ENCODE measurements at places on chromosomes 3 and 15.
A peak's percentile ranks its signal among the peaks of the same experiment; 100 is the strongest.

GRCh38 chr15:90425726-90426346, 37.8 kb downstream of the IQGAP1 start:
- DNase-seq = no peak

DNA sequence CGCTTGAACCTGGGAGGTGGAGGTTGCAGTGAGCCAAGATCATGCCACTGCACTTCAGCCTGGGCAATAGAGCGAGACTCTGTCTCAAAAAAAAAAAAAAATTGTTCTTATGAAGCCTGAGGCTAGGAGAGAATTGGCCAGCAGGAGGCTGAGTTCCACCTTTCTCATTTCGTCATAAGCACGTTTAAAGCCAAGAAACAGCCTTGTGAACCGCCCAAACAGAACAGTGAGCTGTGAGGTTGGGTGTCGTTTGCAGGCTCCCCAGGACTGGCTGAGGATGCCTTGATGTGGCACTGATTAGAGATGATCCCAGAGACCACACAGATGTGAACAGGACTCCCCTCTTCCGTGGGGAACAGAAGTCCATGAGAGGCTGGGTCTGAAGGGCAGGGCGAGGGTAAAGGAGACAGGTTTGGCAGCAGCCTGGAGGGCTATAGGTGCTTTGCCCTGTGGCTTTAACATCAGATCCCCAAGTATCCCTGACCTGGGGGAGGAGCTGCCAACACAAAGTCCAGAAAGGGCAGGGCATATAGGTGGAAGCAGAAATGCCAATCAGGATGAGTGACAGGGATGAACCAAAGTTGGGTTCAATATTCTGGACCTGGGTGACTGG, 52.9 kb downstream of the CLEC3B start:
- no peak for DNase-seq

- no peak for DNase-seq
Measured at GRCh38 chr3:171200052-171200749, 173.7 kb upstream of the SLC2A2 start.

DNA sequence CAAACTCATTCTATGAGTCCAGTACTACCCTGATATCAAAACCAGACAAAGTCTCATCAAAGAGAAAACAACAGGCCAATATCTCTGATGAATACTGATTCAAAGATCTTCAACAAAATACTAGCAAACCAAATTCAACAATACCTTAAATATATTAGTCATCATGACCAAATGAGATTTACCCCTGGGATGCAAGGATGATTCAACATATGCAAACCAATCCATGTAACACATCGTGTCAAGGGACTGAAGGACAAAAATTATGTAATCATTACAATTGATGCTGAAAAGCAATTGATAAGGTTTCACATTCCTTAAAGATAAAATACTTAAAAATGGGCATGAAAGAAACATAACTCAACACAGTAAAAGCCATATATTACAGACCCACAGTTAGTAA, 1476.9 kb downstream of the SI start:
- no peak for DNase-seq

- no peak for DNase-seq
Measured at GRCh38 chr15:101390060-101390459, 95.0 kb upstream of the SNRPA1 start.

GRCh38 chr3:59632760-59633573, 583.1 kb upstream of the CFAP20DC start:
- no peak for DNase-seq

DNA sequence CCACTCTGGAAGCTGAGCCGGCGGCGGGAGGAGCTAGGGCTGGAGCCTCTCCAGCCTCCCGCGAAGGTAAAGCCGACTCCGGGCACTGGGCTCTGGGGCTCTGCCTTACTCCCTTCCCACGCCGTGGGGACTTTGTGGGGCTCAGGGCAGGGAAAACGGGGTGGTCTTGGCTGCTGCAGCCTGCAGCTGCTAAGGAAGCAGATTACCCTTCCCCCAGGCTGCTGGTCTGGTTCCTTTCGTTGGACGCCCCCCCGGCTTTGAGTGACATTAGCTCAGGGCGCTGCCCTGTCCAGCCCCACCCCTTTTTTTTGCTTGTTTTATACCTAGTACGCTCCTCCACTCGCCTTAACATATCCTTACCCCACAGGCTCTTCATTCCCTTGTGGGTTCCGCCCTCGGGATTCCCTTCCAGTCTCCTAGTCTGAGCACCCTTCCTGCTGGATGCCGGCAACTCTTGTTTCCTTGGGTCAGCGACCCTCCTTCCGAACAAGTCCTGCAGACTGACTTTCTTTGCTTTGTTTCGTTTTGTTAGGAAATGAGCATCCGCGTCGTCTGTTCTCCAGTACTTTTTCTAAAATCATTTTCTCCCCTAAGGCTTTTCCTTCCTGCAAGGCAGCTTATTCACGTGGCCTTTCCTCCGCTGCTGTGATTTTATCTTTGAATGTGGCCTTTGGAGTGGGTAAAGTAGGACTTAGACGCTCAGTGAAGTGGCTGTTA, 551 bp downstream of the DNAJC13 start:
- DNase-seq = peak; percentile 66

DNA sequence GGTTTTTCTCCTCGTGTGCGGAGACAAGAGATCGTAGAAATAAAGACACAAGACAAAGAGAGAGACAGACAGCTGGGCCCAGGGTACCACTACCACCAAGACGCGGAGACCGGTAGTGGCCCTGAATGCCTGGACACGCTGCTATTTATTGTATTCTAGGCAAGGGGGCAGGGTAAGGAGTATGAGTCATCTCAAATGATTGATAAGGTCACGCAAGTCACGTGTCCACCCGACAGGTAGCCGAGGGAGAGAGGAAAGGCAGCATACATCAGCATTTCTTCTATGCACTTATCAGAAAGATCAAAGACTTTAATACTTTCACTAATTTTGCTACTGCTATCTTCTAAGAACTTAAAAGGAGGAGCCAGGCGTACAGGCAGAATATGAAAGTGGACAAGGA, 28.2 kb downstream of the MYL3 start:
- no peak for DNase-seq

DNA sequence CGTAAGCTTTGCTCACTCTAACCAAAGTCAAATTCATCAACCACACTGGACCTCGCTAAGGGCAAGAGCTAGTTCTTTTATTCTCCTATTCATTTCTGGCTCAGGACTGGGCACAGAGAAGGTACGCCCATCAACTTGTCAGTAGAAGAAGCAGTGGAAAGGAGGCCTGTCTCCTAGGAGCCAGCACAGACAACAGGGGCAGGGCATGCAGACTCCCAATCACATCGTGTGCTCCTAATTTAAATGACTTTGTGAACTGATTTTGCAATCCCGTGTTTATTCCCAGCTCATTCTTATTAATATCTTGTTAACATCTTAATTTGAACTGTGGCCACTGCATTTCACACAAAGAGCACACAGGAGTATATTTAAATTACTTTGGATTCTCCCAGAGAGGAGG, 161.1 kb upstream of the BCL6 start:
- no peak for DNase-seq

- no peak for DNase-seq
Measured at GRCh38 chr3:131038326-131038725, 11.6 kb downstream of the NEK11 start.

- DNase-seq = no peak
Measured at GRCh38 chr3:155387571-155387970, 94.1 kb upstream of the STRIT1 start.

GRCh38 chr3:71268462-71268999, 315.0 kb downstream of the FOXP1 start:
- no peak for DNase-seq

DNA sequence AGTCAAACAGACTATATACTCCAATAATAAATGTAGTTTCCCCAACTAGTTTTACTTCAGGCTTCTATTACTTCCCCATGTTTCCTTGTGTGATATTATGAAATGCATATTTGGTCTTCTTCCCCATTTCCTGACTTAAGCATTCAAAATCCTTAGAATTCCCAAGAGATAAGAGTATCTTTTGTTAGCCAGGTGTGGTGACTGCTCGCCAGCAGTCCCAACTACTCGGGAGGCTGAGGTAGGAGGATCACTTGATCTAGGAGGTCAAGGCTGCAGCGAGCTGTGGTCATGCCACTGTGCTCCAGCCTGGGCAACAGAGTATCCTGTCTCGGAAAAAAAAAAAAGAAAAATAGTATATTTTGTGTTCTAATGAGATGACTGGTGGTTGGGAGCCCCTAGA, 72.7 kb upstream of the UBE2E2 start:
- no peak for DNase-seq
